ENCODE measurements at places on chromosomes 2 and 18.

DNA sequence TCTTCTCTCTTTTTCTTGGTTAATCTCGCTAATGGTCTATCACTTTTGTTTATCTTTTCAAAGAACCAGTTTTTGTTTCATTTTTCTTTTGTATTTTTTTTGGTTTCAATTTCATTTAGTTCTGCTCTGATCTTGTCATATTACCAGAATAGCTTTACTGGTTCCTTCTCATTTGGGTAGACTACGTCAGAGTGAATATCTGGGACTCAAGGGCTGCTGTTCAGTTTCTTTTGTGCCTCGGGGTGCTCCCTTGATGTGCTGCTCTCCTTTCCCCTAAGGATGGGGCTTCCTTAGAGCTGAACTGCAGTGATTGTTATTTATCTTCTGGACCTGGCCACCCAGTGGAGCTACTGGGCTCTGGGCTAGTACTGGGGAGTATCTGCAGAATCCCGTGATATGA lies 29.4 kb upstream of the IL1RN start:
- no peak for DNase-seq

DNA sequence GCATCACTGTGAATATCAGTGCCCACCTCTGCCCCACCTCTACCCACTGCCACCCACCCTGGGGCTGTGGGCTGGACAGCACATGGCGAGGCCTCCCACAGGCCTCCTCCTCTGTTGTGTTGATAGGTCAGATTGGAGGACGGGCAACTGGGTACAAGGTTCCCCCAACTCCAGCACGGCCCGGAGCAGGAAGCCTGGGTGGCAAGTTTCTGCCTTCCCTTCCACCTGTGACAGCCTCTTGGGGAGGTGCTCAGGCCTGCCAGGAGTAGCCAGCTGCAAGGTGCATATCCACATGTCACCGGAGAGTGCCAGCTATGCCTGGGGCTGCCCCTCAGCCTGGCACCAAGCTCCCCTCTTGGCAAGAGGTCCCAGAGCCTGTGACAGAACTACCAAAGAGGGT lies 6.9 kb upstream of the ECEL1 start:
- DNase-seq, result no peak

DNA sequence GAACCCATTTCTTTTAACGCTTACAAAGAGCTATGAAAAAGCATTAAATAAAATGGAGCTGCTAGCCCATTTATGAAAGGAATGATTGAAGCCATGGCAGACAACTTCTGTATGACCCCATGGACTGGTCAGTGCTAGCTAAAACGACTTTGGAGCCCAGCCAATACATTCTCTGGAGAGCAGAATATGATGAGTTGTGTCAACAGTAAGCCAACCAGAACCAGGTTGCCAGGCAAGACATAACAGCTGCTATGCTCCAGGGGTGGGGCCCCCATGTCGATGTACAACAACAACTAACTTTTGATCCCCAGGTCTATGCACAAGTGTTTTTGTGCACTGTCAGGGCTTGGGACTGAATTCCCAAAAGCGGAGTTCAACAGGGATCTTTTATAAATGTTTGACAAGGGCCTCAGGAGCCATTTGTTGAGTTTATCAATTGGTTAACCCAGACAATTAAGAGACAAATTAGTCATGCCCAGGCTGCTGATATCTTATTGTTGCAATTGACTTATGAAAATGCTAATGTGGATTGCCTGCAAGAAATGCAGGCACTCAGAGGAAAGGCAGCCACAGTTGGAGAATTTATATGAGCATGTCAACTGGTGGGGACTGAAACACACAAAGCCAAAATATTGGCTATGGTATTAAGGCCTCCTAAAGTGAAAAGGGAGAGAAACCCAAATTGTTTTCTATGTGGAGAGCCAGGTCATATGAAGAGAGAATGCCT lies 64.6 kb upstream of the MYO3B start:
- no peak for DNase-seq

DNA sequence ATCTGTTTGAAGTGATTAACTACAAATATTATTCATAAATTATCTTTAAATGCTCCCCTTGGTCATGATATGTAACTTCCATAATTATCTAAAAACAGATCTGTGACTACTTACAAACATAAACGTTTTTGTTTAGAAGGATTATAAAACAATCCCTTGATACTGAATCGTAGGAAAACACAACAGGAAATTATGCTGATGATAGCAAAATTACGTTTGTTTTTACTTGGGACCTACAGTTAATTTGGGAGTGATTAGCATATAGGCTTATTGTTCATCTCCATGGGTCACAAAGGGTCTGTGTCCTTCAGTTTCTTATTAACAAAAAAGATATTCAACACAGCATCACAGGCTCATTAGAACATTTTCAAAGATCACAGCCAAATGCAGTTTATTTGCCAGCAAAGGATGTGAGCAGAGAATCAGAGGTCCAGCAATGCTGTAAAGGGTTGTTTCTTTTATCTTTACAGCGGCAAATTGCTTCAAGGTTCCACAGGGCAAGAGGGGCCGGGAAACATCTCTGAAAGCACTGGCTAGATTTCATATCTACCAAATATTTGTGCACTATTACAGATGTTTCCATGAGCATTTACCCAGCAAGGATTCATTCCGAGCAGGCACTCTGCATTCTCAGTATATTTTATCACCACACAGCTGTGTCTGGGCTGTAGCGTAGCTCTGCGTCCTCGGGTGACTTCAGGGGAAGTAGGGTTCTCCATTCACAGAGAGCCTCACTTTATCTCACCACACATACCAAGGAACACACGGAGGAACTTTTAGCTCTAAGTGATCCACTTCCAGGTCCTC lies 4.1 kb downstream of the CCDC195 start:
- no peak for DNase-seq

DNA sequence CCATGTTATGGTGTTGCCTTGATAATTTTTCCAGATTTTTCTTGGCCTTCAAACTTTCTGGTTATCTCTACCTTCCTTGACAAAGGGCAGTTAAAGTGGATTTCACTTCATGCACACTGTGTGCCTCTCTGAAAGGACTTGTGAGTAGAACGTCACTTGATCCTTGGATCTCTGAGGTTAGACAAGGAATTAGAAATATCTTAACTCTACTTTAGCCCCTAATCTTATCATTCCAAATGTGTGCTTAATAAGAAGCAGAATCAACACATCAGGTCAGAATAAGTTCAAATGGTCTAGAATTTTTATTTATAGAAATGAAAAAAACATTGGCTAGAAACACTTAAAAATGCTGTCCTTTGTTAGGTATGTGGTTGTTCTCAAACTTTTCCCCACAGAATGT lies 205.7 kb downstream of the TPGS2 start:
- no peak for DNase-seq

DNA sequence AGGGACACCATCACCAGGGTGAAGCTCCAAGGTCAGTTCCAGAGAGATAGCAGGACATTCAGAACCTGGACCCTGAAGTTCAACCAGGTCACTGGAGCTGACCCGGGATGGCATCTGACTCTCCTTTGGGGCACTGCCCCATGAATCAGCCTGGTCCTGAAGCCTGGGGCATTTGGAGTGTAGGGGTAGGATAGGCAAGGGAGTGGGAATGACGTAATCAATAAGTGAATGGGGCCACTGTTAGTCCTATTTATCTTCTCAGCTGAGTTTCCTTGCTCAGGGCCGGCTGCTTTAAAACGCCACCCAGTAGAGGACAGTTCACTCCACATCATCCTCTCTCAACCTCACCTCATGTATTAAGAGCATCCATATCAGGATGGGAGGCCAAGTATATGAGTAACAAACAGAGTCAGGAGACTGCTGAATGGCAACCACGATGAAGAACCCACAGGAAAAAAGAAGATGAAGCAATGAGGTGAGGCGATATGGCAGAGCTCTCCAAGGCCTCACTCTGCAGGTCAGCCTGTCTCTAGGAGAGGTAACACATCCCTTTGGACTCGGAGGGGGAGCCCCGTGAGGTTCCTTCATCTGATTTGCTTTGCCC lies 1.8 kb upstream of the RFX8 start:
- DNase-seq, result no peak

DNA sequence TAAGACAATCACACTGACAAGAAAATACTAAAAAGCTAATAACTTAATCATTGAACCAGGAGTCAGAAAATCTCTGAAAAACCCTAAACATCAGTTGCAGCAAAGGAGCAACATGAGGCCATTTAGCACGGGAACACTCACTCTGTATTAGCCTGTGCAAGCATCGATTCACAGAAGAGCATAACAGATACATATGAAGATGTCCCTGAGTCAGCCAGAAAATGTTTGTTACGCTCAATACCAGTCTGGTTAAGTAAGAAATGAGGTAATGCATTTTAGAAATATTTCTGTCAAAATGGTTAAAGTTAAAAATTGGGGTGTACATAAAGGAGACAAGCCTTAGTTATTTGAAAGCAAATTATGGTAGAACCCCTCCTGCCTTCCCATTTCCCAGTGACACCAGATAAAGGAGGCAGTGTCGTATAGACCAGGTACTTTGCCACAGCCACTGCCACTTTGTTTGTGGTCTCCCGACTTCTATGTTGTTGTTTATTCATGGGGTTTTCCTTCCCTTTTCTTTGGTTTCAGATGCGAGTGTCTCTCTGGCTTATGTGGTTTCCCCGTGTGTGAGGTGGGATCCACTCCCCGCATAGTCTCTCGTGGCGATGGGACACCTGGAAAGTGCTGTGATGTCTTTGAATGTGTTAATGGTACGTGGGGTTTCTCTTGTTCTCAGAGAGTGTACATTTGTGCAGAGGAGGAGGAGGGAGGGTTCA lies 108.6 kb downstream of the CRIM1 start:
- DNase-seq, result no peak

- no peak for DNase-seq
Observed at GRCh38 chr18:56522816-56523215, 115.6 kb downstream of the TXNL1 start.

- no peak for DNase-seq
Observed at GRCh38 chr18:60295674-60296073, 76.9 kb downstream of the MC4R start.

DNA sequence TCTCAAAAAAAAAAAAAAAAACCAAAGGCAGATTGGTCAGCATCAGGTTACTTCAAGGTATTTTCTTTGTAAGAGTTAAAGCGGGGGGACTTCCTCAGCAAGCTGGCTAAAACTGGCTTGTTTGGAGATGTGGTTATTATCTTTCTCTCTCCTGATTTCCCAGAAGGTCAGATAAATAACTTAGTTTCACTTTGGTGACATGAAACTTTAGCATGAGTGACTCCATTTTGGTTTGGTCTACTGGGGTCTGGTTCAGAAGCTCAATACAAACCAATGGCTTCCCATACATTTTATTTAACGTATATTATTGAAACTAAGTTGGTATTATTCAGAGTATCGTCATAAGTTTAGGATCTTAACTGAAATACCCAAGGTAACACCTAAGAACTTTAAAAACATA lies 41.6 kb upstream of the AMMECR1L start:
- no peak for DNase-seq

DNA sequence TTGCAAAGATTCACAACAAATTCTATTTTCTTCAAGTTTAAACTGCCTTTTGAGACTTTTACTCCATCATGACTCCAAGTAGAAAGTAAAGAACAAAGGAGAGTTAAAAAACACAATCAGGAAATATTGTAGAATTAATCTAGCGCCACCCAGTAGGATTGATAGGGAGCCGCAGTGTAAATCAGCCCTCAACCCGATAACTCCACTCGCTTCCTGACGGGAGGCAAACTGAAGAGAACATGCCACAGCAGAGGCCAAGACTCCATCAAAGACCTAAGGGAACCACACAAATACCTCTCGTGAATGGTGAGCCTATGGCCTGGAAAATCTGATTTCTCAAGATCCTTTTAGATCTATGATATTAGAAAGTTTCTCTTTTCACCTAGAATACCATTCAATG lies 319.0 kb downstream of the STK39 start:
- no peak for DNase-seq

- DNase-seq, result peak; percentile 50
Observed at GRCh38 chr2:206154197-206154596, 5.0 kb downstream of the NDUFS1 start.

GRCh38 chr2:43905871-43906270 lies 67.1 kb downstream of the ABCG8 start:
- no peak for DNase-seq

DNA sequence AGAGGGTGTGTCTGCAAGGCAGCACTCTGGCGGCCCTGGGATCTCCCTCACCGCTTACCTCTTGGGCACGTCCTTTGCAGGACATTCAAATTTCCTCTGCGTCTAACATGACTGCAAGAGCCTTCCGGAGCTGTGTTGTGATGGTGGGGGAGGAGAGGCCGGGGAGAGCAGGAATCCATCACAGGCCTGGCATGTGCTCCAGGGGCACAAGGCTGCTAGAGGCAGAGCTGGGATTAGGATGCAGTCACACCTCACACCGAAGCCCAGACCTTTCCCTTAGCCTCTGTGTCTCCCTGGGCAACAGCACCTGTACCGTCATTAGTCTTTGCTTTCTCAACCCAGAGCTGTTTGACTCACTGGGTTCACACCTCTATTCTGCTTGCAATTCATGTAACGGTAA lies 111.3 kb downstream of the CMPK2 start:
- no peak for DNase-seq

GRCh38 chr2:105712981-105713596 lies 31.6 kb upstream of the NCK2 start:
- peak; percentile 42 for DNase-seq

All from SW480 (cell line).